ENCODE measurements at places on chromosomes 13 and 19.

DNA sequence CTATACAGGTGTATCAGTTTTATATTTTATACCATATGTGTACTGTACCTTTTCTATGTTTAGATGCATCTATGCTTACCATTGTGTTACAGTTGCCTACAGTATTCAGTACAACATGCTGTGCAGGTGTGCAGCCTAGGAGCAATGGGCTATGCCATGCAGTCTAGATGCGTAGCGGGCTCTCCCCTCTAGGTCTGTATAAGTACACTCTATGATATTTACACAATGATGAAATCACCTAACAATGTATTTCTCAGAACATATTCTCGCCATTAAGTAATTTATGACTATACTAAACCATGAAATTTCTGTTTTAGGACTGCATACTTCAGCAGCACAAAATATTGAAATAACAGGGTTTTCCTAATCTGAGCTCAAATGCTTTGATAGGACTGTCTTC is 179.6 kb downstream of the RFC3 start:
- no peak for DNase-seq

- DNase-seq = no peak
These were observed 176.4 kb downstream of the KCTD12 start for GRCh38 chr13:76709851-76710250.

- no peak for DNase-seq
These were observed 133.5 kb upstream of the KL start for GRCh38 chr13:32882691-32883090.

GRCh38 chr13:84481958-84482357 is 599.7 kb upstream of the SLITRK1 start:
- DNase-seq = no peak

DNA sequence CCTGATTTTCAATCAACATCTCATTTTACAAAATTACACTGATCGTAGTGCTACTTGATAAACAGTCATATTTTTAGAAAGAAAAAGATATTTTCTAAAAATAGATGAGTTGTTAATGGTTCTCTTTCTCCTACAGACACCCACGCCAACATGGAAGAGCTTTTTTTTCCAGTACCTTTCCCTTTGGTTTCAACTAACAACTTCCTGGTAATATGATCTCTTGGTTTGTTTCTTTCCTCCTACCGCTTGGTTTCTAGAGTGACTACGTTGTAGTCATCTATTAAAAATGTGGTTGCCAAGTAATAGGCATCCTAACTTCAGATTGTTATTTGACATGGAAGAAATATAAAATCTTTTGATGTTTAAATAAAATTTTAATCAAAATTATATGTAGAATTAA is 189.0 kb downstream of the LACC1 start:
- no peak for DNase-seq

GRCh38 chr19:46513461-46514236 is 18.0 kb upstream of the PNMA8B start:
- peak; percentile 52 for DNase-seq

GRCh38 chr19:35641515-35642151 is at the start of gene ETV2:
Gene ETV2, plus strand, starts transcription at chr19:35641745. Its CDS starts 716 bp downstream, at chr19:35642461.
- no peak for DNase-seq

Data from Jurkat, Clone E6-1 (cell line).